ENCODE measurements at places on chromosomes 16 and 17.

DNA sequence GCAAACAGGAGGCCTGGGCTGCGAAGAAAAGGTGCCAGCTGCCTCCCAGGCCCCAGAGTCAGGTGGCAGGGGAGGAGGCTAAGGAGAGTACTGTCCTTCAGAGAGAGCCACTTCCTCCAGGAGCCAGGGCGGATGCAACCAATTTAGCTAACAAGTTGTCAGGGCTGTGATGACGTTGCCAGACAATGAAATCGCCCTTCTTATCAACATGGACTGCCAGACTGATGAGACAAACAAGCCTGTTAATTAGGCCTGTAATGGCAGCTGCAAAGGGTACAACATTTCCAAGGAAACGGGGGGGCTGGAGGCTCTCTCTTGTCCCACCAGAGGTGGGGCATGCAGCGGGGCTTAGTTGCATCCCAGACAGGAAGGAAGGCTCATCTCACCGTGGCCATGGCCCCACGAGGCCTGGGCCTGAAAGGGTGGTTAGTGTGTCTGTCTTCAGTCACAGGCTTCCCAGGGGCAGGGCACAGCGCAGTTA, 111.8 kb downstream of the SDK2 start:
- no peak for DNase-seq

- DNase-seq, result no peak
Observed at GRCh38 chr16:51756447-51757123, 605.5 kb upstream of the SALL1 start.

GRCh38 chr17:2438823-2439222, 38.0 kb upstream of the MNT start:
- DNase-seq, result peak; percentile 83

- DNase-seq, result peak; percentile 87
Observed at GRCh38 chr16:2535625-2536013, 2.2 kb upstream of the PDPK1 start.

GRCh38 chr16:10657925-10658324, 36.8 kb downstream of the TEKT5 start:
- DNase-seq, result no peak

- no peak for DNase-seq
Observed at GRCh38 chr17:78797691-78798585, 15.9 kb upstream of the CYTH1 start.

DNA sequence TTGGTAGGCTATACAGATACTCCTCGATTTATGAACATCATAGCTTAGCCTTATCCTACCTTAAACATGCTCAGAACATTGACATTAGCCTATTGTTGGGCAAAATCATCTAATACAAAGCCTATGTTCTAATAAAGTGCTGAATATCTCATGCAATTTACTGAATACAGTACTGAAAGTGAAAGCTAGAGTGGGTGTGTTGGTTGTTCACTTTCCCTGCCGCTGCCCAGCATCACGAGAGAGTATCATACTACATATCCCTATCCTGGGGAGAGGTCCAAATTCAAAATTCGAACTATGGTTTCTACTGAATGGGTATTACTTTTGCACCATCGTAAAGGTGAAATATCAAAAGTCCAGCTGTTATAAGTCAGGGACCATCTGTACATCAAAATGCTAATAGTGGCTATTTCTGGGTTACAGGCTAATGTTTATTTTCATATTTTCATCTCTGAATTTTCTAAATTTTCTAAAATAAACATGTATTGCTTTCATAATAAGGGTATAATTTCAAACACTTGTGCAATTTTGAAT, 54.5 kb downstream of the NACA2 start:
- no peak for DNase-seq

- DNase-seq, result no peak
Observed at GRCh38 chr16:87971933-87972332, 20.7 kb downstream of the BANP start.

DNA sequence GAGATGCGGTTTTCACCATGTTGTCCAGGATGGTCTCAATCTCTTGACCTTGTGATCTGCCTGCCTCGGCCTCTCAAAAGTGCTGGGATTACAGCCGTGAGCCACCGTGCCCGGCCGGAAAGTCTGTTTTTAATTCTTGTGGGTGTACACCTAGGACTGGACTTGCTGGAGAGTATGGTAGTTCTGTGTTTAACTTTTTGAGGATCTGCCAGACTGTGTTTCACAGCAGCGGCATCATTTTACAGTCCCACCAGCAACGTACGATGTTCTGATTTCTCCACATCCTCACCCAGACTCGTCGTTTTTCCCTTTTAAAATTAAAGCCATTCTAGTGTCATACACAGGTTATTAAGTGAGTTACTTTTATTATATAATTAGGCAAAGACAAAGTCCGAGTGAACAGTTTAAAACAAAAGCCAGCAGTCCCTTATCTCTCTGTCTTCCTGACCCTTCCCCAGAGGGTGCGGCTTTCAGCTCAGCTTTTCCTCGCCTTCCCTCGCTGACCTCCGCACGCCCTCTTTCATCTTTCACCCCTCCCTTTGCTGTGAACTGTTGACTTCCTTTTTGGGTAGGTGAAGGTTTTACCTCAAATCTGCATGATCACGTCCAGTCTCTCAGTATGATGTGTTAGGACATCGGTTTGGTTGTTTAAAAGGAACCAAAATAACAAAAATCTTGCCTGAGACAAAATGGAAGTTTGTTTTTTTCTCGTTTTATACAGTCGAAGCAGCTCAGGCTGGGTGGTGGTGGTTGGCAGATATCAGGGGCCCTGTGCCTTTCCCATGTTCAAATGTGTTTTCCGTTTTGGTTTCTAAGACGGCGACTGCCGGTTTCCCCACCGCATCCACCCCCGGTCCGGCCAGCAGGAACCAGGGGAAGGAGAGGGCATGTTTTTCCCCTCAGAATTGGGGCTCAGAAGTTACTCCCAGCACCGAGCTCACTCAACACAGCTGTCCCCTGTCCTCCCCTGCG, 18.0 kb downstream of the FAM234A start:
- DNase-seq, result no peak

GRCh38 chr16:10876799-10877341, at the start of gene CIITA:
Gene CIITA (plus strand): TSS chr16:10877202. CDS start chr16:10877331, 129 bp downstream.
- DNase-seq, result peak; percentile 58

GRCh38 chr16:3046641-3047386, 453 bp downstream of the MMP25 start:
- DNase-seq, result no peak

DNA sequence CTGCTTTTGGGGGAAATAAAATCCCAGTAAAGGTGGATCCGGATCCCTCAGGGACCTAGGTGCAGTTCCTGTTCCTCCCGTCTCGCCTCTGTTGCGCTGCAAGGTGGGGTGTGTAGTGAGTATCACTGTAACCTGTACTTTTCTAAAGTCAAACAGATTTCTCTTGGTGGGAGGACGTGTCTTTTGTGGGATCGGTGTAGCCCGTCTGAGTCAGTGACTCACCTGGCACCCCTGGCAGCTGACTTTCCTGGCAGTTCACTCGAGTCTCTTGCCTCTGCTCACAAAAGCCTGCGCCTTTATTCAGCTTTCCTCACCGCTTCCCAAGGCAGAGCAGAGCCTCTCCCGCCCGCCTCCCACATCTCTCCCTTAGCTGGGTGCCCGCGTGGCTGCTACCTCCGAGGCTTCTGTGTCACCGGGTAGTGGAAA, 85.7 kb downstream of the CMIP start:
- DNase-seq, result no peak

DNA sequence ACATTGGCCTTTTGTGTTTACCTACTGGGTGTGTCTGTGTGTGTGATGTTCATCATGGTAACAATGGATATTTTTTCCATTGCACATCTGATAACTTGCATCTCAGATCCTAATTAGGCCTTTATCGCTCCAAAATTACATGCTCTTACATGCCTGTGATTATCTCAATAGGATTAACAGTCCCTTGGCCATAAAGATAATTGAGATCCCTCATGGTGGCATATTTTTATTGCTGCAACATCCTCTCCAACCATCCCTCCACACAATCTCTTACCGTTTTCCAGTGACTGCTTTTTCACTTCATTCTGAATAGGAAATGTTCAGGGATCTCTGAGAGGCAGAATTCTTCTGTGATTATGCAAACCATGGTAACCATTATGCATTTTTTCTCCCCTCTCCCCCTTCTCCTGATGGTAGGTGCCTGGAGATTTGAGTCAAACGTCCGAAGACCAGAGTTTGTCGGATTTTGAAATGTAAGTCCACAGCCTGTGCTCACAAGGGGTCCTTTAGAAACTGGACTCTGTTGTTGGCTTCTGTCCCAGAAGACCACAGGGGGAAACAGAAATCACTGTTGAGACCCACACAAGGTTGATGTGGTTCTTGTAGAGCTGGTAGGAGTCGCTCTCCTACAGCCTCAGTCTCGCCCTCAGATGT, 405.5 kb downstream of the CPPED1 start:
- DNase-seq, result no peak

DNA sequence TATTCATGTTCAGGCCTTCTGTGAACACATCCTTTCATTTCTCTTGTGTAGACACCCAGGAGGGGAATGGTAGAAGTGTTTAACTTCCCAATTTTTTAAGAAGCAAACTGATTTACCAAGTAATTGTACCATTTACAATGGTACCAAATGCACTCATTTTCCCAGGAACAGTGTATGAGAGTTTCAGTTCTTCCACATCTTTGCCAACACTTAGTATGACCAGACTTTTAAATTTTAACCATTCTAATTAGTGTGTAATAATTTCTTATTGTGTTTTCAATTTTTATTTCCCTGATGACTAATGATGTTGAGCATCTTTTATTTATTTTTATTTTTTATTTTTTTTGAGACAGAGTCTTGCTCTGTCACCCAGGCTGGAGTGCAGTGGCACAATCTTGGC, 10.2 kb upstream of the WFIKKN2 start:
- no peak for DNase-seq

DNA sequence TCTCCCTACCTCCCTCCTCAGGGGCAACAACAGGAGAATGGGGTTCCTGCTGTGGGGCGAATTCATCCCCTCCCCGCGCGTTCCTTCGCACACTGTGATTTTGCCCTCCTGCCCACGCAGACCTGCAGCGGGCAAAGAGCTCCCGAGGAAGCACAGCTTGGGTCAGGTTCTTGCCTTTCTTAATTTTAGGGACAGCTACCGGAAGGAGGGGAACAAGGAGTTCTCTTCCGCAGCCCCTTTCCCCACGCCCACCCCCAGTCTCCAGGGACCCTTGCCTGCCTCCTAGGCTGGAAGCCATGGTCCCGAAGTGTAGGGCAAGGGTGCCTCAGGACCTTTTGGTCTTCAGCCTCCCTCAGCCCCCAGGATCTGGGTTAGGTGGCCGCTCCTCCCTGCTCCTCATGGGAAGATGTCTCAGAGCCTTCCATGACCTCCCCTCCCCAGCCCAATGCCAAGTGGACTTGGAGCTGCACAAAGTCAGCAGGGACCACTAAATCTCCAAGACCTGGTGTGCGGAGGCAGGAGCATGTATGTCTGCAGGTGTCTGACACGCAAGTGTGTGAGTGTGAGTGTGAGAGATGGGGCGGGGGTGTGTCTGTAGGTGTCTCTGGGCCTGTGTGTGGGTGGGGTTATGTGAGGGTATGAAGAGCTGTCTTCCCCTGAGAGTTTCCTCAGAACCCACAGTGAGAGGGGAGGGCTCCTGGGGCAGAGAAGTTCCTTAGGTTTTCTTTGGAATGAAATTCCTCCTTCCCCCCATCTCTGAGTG, 5.9 kb upstream of the LASP1NB start:
- DNase-seq, result no peak

DNA sequence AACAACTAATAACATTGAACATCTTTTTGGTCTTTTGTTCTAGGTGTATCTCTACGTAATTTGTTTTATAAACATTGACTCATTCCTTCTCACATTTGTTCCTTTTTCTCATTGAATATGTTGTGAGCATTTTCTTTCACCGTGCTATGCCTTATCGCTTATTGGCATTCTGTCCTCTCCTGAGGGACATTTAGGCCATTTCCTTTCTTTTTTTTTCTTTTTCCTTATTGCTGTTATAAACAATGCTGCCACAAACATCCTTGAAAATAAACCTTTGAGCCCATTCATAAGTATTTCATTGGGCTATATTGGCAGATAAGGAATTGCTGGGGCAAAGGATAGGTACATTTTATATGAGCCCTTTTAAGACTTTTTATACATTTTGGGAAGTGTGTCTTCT, 32.4 kb downstream of the WSCD1 start:
- no peak for DNase-seq

DNA sequence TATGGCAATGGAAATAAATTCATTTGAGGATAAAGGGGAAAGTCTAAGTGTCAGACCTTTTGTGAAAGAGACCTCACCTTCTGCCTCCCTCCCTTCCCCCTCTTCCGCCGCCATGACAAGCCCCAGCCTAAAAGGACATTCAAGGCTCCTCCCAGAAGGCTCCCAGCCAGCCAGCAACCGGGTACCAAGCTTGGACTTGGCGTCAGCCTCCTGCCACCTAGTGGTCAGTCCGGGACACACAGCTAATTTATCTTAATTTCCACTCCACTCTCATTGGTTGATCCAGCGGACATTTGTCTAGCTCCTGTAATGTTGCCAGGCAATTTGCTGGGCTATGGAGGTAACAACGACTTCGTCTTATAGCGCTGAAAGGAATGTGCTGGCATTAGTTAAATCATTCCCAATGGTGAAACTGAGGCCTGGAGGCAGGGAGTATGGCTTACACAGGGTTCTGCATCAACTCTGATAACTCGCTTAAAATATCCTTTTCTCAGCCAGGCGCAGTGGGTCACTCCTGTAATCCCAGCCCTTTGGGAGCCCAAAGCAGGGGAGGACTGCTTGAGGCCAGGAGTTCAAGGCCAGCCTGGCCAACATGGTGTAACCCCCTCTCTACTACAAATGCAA, 19.3 kb upstream of the CLEC3A start:
- DNase-seq, result peak; percentile 84

DNA sequence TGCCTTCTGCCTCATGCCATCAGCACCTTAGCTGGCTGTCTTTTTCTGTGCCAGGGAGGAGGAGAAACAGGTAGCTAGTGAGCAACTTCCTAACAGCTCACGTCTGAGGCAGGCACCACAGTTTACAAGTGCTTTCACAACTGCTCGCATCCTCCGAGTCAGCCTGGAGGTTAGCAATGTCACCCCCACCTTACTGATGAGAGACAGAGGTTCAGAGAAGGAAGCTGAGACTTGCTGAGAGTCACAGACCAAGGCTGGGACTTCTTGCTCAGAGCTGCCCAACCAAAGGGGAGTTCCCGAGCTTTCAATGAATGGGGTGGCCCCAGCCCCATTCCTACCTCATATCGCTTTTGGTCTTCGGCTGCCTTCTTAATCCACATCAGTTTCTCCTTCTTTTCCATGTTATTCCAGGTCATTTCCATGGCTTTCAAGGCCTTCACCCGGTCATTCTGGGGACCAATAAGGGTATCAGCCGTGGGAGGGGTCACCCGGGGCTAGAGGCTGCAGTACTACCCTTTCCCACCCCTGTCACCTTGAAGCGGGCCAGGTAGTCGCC, 9.6 kb downstream of the UBTF start:
- no peak for DNase-seq

- no peak for DNase-seq
Observed at GRCh38 chr17:80898716-80899115, 92.9 kb upstream of the CHMP6 start.

All from amniotic epithelial cell (primary cell).